ENCODE measurements at places on chromosomes 12 and 14.

DNA sequence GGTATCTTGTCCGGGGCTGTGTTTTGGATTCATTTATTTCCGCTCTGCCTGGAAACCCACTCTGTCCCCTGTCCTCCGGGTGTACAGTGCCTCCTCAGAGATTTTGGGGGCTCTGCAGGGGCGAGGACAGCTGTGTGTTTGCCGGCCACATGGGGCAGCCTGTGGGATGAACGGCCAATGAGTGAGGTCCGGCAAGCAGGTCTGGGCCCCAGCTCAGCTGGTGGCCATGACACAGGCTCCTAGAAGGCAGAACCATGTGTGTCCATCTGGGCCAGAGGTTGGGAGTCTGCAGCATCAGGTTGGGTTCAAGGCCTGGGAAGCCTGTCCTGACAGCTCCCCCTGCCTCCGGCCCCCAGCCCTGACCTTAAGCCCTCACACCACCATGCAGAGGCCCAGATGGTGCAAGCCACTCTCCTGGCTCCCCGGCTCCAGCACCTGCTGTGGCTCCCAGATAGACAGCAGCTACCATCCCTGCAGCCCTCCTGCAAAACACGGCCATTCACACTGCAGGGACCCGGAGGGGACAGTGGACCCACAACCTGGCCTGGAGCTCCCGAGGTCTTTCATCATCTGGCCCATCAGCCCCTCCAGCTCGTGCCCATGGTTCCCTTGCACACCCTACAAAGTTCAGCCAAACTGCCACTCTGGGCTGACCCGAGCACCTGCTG is 220.1 kb upstream of the C14orf180 start:
- DNase-seq, result no peak

DNA sequence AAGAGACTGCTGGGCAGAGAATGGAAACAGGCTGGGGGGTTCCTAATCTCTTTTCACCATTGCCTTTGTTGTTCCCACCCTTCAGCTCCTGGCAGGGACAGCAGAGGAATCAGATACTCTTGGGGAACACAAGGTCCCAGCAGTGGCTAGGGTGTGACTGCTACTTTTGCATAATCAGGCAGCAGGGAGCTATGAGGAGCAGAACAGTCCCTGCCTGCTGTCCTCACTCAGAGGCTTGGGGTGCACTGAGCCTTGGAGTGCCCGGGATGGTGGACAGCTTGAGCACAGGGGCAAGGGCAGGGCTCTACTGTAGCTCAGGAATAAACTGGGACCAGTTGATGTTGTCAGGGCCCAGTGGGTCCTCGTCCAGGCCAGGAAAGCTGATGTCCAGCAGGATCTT is 1.5 kb upstream of the TEX52 start:
- DNase-seq, result no peak

GRCh38 chr12:52032446-52032803 is 18.8 kb upstream of the NR4A1 start:
- no peak for DNase-seq

GRCh38 chr14:34252227-34252626 is 209.8 kb downstream of the SPTSSA start:
- no peak for DNase-seq

DNA sequence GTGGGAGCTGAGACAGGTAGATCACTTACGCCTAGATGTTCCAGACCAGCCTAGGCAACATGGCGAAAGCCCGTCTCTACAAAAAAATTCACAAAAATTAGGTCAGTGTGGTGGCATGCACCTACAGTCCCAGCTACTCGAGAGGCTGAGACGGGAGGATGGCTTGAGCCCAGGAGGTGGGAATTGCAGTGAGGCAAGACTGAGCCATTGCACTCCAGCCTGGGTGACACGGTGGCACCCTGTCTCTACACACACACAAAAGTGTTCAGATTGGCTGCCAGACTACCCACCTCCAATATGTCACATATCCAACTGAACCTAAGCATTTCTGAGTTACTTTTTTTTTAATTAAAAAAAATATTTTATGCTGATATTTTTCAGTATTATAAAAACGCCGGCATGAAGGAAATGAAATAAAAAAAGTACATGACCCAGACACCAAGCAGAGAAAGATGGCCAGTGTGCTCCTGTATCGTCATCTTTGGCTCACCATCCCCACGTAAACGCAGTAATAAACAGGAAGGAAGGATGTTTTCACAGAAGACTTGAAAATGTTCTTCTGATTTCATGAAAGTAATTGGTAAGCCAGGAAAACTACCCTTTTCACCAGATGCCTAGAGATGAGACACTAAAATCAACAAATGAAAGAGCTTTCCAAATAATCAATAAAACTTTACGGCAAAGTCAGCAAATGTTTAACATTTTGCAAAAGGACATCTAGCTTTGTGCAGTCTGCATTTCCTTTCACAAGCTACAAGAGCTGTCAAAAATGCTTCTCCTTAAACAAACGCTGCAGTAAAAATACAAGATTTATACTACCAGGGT is 26.4 kb downstream of the CDC42BPB start:
- DNase-seq, result no peak

DNA sequence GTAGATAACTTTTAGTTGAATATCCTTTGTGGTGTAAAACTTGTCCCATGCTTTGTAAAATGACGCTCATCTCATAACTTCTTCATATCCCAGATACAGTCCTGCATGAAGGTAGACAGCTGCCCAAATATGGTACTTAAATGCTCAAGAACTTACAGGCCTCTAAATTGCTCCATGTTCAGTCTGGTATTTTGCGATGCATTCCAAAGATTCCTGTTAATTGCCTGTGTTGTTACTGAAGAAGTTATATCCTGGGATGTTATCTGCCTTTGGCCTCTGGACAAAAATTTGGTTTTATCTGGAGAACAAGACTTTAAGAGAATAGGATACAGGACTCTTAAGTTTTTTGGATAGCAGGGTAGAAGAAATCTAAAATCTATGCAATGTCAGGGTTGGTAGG is 473.0 kb downstream of the PCNX1 start:
- no peak for DNase-seq

GRCh38 chr14:102374264-102374663 is 11.5 kb downstream of the TECPR2 start:
- DNase-seq, result no peak

- DNase-seq, result no peak
Observed at GRCh38 chr14:68506645-68507419, 286.0 kb downstream of the ZFP36L1 start.

- peak; percentile 85 for DNase-seq
Observed at GRCh38 chr12:124927201-124928094, 13.0 kb upstream of the UBC start.

DNA sequence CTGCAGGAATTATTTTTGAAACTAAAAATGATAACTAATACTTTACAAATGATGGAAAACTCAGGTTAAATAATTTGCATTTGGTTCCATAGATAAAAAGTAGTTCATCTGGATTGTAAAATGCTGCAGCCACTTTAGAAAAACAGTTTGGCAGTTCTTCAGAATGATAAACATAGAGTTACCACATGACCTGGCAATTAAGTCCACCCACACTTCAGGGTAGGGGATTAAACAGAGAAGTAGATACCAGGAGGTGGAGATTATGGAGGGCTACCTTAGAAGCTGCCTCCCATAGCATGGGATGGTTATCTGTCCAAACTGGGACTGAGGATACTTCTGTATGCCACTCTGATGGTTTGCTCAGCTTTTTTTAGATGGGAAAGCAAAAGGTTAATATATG is 22.2 kb downstream of the ARF6 start:
- DNase-seq, result no peak

GRCh38 chr12:71129364-71129763 is 28.4 kb downstream of the TSPAN8 start:
- DNase-seq, result no peak

- DNase-seq, result no peak
Observed at GRCh38 chr12:103399986-103400385, 95.8 kb downstream of the C12orf42 start.

- no peak for DNase-seq
Observed at GRCh38 chr14:93683226-93683625, 105.1 kb downstream of the PRIMA1 start.

DNA sequence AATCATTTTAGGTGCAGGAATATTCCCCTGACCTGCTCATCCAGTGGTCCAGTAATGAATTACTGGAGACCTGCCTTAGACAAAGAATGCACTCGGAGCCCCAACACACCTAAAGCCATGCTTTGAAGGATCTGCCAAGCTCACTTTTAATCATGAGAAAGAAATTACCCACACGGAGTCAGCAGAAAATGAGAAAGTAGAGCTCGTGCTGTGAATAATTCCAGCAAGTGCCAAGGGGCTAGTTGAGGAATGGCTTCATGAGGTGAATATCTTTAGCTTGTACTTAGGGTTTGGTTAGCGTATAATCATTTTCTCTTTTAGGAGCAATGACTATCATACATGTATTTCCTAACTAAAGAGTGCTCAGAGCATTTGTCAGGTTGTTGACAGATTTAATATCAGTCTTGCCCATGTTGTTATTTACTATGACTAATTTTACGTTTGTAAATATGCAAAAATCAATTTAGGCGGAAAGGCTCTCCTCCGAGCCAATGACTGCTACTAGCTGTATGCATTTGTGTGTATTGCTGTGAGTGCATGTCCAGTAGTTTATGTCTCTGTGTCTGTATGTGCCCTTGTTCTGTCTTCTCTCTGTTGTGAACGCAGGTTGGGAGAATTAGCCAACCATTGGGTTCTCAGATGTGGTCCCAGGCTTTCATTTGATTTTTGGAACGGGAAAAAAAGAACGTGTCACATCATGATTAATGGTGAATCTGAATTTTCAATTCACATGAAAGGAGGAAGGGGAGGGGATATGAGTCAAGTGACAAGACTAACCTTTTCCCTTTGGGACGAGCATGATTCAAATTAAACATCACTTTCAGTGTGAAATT is 98.4 kb downstream of the RMST start:
- DNase-seq, result no peak

DNA sequence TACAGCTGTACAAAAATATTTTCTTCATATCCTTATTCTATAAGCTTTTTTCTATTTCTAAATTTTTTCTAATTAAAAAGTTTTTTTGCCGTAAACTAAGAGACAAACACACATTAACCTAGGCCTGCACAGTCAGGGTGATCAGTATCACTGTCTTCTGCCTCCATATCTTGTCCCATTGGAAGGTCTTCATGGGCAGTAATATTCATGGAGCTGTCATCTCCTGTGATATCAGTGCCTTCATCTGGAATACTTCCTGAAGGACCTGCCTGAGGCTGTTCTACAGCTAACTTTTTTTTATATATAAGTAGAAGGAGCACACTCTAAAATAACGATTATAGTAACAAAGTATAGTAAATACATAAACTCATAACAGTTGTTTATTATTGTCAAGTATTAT is 17.8 kb downstream of the USP15 start:
- DNase-seq, result no peak

- DNase-seq, result no peak
Observed at GRCh38 chr12:123108682-123109066, 42.2 kb downstream of the PITPNM2 start.

- DNase-seq, result no peak
Observed at GRCh38 chr12:79186506-79186905, 321.9 kb downstream of the SYT1 start.

DNA sequence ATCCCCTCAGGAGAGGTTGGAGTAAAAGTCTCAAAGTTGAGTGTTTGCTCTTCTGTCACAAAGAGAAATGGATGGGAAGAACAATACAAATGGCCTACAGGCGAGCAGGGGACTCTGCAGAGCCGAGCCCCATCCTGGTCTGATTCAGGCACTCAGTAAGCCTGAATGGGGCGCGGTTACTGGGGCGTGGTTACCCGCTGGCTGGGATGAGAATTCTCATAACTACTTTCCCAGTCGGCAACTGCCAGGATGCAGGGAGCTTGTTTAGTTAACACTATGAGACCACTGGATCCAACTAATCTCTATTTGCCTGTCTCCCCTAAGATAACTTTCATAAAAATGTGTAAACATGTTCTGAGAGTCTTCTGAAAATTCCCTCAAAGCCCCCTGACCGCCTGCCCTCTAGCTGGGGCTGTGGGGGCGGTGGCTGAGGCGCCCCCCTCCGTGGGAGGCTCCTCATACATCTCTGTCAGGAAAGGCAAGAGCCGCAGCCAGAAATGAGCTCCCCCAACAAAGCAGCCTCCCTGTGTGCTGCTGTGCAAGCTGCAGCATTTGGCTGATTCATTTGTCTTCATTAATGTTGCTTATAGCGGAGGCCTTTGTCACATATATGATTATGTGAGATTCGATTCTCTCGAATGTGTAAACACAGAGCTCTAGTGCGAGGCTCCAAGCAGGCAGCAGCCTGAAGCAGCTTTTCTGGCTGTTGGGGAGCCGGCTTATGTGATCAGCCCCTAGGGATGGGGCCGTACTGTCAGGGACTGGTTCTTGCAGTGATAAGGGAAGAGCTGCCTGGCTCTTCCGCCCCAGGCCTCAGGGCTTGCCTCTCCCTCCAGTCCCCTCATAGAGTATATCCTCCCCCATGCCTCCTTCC is 126.1 kb upstream of the ARHGAP5 start:
- DNase-seq, result no peak

- no peak for DNase-seq
Observed at GRCh38 chr14:83470466-83470865, 1936.8 kb upstream of the SEL1L start.

- DNase-seq, result no peak
Observed at GRCh38 chr12:25135531-25136154, 59.3 kb downstream of the DNAI7 start.

GRCh38 chr14:87088588-87088987 is 904.4 kb downstream of the GALC start:
- no peak for DNase-seq

DNA sequence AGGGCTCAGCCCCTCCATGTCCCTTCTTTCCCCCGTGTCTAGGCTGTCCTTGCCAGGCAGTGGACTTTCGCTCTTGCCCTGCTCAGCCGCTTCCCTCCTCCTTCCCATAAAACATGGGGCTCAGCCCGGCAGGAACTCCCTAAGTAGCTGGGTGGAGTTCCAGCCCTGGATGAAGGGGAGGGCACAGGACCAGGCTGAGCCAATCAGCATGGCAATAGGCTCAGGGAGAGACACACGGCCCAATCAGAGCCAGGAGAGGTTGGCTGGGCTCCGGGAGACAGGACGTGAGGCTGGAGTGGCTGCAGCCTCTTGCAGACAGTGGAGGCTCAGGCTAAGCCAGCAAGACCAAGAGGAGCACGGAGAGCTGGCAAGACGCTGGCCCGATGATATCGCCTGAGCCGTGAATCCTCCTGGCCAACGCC is 54.3 kb downstream of the GALNT9 start:
- no peak for DNase-seq

GRCh38 chr12:102120886-102121285 is 903 bp downstream of the PARPBP start:
- no peak for DNase-seq

All from effector CD4-positive, alpha-beta T cell (primary cell).